ENCODE measurements at places on chromosomes 12 and 14.
A peak's percentile ranks its signal among the peaks of the same experiment; 100 is the strongest.

DNA sequence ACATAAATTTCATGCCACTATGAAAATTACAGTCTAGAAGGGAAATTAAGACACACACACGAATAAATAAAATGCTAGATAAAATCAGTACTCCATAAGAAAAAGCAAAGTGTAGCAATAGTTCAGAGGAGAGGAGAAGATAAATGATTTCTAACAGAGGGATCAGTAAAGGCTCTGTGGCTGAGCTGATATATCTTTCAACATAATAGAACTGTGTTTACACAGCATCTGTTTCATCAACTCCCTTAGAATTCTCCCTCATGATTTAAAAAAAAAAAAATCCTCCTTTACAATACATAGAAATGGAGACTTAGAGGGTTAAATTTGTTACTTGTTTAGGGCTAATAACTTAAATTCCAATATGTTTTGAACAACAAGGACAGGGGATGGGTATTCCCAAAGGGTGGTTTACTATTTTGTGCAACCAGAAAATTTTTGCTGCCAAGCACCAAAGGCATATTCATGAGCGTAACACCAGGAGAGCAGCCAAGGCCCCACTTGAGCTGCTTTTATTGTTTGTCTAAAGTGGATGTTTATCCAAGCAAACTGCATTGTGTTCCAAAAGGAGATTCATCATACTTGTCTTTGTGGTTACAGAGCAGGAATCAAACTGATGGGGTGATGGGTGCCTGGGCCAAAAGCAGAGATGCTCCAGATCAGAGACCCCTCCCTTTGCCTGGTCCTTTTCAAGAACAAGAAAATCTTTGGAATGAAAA is 162.7 kb downstream of the BMP4 start:
- no peak for DNase-seq

DNA sequence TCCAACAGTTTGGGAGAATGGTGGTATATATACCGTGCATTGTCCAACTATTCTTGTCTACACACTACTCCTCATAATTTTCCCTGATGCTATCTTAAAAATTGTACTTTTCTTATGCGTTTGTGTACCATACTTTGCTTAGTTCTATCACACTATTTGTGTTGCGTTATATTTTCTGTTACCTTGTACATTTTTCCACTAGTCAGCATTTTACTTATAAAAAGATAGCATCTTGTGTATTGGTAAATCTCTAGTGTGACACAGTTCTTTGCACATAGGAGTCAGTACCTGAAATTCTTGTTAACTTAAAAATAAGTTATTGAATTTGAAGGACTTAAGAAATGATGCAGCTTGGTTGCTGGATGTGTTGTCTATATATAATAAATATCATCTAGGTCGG is 201.8 kb upstream of the LMO3 start:
- DNase-seq, result no peak

- no peak for DNase-seq
Measured at GRCh38 chr12:30753751-30754382, 884 bp downstream of the CAPRIN2 start.

GRCh38 chr14:54229136-54229535 is 167.7 kb upstream of the CDKN3 start:
- DNase-seq, result no peak

DNA sequence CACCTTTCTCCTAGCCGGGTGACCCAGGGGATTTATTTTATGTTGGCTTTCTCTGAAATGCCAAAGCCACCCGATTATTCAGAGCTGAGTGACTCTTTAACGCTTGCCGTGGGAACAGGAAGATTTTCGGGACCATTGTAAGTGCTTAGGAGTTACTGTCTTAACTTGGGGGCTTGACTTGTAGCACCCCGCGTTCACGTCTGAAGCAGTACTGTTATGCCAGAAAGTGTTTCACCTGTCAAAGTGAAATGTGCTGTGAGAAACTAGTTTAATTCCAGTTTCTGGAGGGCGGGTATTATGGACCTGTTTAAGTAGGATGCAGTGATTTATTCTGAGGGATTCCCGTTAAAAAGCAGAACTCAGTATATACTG is 218 bp downstream of the LYSET start:
- DNase-seq, result no peak

GRCh38 chr12:50638482-50638880 is 125.4 kb upstream of the ATF1 start:
- no peak for DNase-seq

- DNase-seq, result no peak
Measured at GRCh38 chr12:51838036-51838435, 10.5 kb downstream of the FIGNL2 start.

- no peak for DNase-seq
Measured at GRCh38 chr14:51400139-51400538, 160.1 kb downstream of the TMX1 start.

GRCh38 chr12:41184864-41185263 is 3.3 kb upstream of the PDZRN4 start:
- no peak for DNase-seq

DNA sequence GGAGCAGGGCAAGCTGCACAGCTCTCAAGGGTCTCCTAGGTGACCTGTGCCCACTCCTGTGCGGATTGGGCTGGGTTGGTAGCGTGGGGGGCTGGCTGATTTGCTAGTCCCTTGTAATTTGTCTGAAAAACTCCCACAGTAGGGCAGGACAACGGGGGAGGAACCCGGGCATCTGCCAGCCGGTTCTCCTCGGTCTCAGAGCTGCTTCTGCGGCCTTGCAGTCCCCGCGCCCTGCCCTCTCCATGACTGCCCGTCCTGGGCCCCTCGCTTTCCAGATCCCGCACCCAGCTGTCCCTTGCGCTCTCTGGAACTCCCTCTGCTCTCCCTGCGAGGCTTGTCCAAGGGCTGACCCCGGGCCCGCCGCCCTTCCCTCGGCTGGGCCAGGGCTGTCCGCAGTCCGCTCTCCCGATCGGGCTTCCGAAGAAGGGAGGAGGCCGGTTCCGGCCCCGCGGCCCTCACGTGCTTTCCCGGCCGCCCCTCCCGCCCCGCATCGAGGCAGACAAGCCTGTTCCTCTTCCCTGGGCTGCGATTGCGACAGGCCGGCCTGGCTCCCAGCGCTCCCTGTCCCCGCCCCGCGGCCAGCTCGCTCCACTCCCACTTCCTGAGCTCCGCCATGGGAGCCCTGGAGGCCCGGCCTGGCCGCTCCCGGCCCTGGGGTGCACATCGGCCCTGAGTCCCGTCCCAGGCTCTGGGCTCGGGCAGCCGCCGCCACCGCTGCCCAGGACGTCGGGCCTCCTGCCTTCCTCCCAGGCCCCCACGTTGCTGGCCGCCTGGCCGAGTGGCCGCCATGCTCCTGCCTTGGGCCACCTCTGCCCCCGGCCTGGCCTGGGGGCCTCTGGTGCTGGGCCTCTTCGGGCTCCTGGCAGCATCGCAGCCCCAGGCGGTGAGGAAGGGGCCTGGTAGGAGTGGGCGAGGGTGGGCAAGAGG is at the start of gene LTBR:
Gene LTBR, plus strand, starts transcription at position 591 of the 927 bp plus-strand sequence. Its CDS starts 197 bp downstream, at position 788.
- peak; percentile 97 for DNase-seq

- DNase-seq, result no peak
Measured at GRCh38 chr14:65334765-65335410, 77.6 kb upstream of the FUT8 start.

DNA sequence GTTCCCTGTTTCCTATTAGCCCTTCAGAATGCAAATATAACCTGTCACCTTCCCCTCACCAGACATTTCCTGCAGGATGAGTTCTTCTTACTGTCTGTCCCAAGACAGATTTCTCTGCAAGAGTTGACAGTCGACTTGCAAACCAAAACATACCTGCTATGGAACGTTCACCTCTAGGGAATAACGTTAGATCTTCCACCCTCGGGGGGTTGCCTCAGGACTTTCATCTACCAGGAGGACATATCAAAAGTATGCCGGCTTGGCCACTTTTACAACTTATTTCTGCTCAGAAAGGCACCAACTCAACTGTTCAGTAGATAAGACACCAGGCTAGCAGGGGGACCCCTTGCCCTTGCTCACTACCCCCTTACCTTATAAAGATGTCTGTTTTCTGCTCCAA is 92.5 kb downstream of the DAAM1 start:
- DNase-seq, result no peak

DNA sequence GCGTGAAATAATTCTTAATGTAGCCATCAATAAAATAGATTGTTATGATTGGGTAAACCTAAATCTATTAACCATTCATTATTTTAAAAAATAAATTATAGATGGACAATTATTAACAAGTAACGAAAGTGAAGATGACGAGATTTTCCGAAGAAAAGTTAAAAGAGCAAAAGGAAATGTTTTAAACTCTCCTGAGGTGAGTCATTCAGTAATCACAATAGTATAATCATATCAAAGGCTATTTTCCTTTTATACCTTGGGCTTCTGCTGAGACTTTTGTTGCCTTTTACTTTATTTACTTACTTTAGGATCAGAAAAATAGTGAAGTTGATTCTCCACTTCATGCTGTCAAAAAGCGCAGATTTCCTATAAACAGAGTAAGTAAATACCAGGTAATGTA is 45.6 kb downstream of the FANCM start:
- no peak for DNase-seq

DNA sequence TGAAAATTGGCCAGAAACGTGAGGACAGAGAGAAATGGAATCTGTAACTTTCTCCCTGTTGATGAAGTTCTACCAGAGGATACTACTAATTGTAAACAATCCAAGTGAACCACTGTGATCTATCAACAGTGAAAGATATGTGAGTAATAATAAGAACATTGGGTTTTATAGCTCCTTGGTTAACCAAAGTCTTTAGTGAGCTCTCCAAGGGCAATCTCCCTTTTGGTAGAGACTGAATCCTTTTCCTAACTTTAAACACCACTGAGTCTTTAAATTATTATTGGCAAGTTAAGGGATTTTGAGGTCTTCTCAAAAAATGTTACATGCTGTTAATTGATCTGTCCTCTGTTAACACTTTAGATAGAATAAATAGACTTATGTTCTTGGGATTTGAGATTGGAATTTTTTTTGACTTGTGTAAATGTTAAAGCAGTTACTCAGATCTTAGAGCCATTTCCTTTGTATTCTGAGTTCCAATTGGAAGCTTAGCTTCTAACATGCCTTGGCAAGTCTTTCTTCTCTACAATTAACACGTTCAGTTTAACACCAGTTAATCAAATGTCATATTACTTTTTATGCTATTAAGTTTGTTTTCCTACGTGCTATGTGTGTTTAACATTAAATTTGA is 338.2 kb upstream of the DDHD1 start:
- DNase-seq, result no peak

GRCh38 chr14:32932302-32932913 is 6.3 kb upstream of the NPAS3 start:
- DNase-seq, result no peak

DNA sequence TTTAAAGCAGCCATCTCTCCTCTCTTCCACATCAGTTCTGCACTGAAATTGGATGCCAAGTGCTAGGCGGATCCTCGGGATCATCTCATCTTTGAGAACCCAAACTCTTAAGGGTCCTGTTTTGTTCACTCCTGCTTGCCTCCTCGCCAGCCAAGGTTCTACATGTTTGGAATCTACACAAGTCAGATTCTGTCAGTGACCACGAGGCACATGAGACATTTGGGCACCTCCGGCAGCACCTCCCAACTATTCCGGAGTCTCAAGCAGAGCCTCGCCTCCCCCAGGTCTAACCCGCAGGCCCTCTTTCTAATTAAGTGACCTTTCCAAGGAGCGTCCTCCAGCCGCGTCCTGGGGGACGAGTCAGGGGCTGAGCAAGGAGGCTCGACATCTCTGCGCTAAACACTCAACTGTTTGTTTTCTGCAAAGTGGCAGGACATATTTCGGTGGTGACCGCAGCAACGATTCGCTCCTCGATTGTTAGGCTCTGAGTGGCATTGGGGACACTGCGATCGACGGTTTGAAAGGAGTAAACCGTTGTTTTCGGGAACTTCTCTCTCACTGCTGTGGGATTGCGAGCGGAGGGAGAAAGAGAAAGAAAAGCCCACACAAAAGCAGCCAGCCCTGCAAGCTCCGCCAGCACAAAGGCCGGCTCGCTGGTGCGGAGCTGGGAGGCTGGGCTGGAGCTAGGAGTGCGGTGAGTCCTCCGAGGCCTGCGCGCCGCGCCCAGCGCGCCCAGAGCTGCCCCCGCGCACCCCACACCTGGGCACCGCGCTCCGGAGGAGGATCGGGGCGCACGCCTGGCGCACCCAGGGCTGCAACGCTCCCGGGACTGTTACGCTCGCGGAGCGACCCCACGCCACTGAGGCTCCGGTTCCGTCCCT is 640 bp downstream of the ARMH4 start:
- DNase-seq, result no peak

DNA sequence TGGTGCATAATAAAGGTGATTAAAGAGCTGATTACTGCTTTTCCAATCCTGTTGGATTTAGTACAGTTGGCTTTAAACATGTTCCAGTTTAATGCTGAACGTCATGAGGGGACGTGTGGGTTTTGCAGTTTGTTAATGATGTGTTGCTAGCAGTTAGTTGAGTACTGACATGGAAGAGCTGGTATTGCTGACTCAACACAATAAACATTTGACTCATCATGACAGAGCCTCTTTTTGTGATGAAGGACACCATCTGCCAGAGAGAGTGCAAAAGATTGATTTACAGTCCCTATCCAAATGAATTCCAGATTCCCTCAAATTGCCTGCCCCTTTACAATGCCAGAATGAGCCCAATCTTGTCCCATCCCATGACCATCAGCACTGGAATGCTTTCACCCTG is 346.2 kb upstream of the PRICKLE1 start:
- DNase-seq, result no peak

- no peak for DNase-seq
Measured at GRCh38 chr12:85920324-85920947, 46.3 kb downstream of the NTS start.

DNA sequence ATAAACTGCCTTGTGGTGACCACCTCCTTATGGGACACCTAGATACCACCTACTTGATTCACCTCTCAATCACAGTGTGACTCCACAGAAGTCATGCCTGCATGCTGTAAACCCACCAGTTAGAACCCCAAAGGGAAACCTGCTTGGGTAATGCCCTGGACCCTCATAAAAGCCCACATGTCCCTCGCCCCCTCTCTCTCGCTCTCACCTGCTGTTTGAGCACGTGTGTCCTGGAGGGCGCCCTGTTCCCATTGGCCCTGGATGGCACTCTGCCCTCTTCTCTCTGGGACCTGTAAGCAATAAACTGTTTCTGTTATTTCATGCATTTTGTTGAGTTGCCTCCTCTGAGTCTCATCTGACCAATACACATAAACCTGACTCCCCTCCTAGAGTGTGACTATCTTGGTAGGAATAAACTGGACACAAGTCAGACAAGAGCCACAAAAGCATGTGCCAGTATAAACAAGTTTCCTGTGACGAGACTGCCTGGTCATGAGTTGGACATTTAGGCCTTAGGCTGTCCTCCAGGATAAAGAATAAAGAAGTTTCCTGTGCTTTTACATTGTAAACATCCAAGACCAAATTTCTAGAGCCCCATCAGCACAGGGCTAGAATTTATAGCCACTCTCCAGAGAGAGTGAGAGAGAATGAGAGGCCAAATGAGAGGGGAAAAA is 8.6 kb downstream of the IFI27L2 start:
- DNase-seq, result peak; percentile 48
